ENCODE measurements at places on chromosomes 1 and 21. TPM values are rescaled to one million over a fixed set of nuclear protein-coding genes. Genes with fewer than 3 reads are reported as not detected.

LIPI gene
- not detected for total RNA-seq

LCE1D gene
- not detected for total RNA-seq

- no peak overlapping the region for H3K27ac ChIP-seq
- no peaks in the 10 kb centered on the region for H3K27me3 ChIP-seq
- DNase-seq, result no peak
- H3K4me3 ChIP-seq, result no peak overlapping the region
Observed at GRCh38 chr1:27361044-27361402, 5.7 kb downstream of the MAP3K6 start.

GRCh38 chr1:221712198-221712684 is 29.6 kb downstream of the DUSP10 start:
- H3K27me3 ChIP-seq, result no peaks in the 10 kb centered on the region
- H3K4me1 ChIP-seq, result no peaks in the 10 kb centered on the region

DNA sequence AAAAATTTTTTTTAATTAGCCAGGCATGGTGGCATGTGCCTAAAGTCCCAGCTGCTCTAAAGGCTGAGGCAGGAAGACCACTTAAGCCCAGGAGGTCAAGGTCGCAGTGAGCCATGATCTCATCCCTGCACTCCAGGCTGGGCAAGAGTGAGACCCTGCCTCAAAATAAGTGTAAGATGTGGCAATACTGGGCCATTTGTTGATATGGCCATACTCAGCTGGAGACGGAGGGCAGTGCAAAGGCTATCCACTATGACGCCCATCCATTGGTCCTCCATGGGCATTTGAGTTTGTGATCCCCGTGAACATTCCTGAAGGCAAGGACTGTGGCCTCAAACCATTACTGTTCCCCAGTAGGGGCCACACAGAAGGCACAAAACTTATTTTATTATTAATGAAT is 1.5 kb downstream of the CASP9 start:
- no peaks in the 10 kb centered on the region for H3K4me1 ChIP-seq
- no peaks in the 10 kb centered on the region for H3K36me3 ChIP-seq
- no peak overlapping the region for H3K4me3 ChIP-seq

GRCh38 chr1:235888119-235888643 is 21.5 kb upstream of the LYST start:
- no peak overlapping the region for H3K4me3 ChIP-seq
- no peaks in the 10 kb centered on the region for H3K4me1 ChIP-seq
- DNase-seq, result no peak
- no peaks in the 10 kb centered on the region for H3K27me3 ChIP-seq
- H3K36me3 ChIP-seq, result no peaks in the 10 kb centered on the region

DNA sequence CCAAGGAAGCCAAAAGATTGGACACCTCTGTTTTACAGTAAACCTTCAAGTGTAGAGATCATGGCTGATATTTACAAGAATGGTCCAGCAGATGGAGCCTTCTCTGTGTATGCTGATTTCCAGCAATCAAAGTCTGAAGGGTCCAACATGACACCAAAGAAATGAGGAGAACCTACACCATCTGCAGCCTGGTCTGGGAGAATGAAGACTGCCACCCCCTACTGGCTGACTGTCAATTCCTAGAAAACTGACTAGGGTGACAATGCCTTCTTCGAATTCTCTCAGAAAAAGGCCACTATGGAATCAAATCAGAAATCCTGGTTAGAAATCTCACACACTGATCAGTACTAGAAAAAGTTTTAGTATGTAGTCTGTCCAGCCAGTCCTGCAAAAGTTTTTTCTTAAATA is 83.3 kb downstream of the CDC42BPA start:
- DNase-seq, result no peak
- no peaks in the 10 kb centered on the region for H3K4me1 ChIP-seq
- H3K27me3 ChIP-seq, result no peaks in the 10 kb centered on the region
- no peak overlapping the region for H3K27ac ChIP-seq

All from aorta (tissue), 5 donors.